Trophoblast cell (in vitro differentiated cells and primary cell): ENCODE measurements at places on chromosomes 13 and 19.
A peak's percentile ranks its signal among the peaks of the same experiment; 100 is the strongest.

GRCh38 chr13:88376760-88377388, 705.7 kb downstream of the SLITRK5 start:
- DNase-seq: no peak

DNA sequence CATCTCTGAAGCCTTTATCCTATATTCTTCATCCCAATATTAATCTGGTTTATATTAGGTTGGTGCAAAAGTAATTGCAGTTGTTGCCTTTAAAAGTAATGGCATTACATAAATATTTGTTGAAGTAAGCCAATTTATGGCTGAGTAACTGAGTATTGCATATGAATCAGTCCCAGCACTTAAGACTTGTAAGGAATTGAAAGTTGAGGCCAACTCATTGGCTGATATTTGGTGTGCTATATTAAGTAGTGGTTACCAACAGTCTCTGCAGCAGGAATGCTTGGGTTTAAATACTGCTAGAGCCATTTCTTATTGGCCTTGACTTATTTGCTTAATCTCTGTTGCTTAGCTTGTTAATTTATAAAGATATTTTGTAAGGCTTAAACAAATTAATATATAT, 460.7 kb downstream of the GPC6 start:
- DNase-seq: no peak

GRCh38 chr13:79128158-79128557, 277.9 kb downstream of the RBM26 start:
- peak; percentile 11 for DNase-seq

- DNase-seq: no peak
These were observed 1465.0 kb downstream of the EFNB2 start for GRCh38 chr13:105070452-105070851.

DNA sequence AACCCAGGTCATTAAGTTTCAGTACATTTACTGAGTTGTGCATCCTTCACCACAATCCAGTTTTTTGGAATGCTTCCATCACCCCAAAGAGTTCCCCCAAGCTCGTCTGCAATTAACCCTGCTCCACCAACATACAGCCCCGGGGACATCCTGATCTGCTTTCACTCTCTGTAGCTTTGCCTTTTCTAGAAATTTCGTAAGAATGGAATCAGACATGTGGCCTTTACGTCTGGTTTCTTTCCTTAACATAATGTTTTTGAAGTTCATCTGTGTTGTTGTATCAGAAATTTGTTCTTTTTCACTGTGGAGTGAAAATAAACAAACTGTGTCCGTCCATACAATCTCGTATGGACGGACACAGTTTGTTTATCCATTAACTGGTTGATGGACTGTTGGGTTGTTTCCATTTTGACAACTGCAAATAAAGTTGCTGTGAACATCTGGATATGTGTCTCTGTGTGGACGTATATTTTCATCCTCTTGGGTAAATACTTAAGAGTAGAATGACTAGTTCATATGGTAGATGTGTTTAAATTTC, 2.9 kb downstream of the KLHL26 start:
- DNase-seq: no peak

DNA sequence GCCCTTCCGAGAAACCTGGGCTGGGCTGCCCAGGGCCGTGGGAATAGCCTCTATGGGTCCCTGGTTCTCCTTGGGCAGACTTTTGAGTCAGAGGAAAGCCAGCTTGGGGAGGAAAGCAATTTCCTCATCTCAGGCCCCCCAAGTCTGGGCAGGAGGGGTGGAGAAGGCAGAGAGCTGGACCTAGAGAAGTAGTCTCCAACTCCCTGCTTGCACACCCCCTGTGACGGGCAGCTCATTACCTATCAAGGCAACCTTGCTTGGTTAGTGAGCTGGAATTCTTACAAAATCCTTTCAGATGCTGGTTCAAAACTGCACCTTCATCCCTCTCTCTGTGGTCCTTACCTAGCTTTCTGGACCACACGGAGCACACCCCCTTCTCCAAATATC, 33.9 kb downstream of the ACTL9 start:
- no peak for DNase-seq

GRCh38 chr13:105428811-105429210, 1106.7 kb downstream of the EFNB2 start:
- DNase-seq: peak; percentile 9

- peak; percentile 61 for DNase-seq
These were observed 378.5 kb downstream of the MYO16 start for GRCh38 chr13:109007946-109008345.

GRCh38 chr13:66513728-66514127, 716.4 kb downstream of the PCDH9 start:
- no peak for DNase-seq

GRCh38 chr13:95642028-95642621, 2.4 kb downstream of the DZIP1 start:
- no peak for DNase-seq

GRCh38 chr19:10646456-10647159, 7.5 kb upstream of the ILF3 start:
- no peak for DNase-seq

GRCh38 chr13:106651442-106651841, 83.5 kb upstream of the ARGLU1 start:
- DNase-seq: no peak

DNA sequence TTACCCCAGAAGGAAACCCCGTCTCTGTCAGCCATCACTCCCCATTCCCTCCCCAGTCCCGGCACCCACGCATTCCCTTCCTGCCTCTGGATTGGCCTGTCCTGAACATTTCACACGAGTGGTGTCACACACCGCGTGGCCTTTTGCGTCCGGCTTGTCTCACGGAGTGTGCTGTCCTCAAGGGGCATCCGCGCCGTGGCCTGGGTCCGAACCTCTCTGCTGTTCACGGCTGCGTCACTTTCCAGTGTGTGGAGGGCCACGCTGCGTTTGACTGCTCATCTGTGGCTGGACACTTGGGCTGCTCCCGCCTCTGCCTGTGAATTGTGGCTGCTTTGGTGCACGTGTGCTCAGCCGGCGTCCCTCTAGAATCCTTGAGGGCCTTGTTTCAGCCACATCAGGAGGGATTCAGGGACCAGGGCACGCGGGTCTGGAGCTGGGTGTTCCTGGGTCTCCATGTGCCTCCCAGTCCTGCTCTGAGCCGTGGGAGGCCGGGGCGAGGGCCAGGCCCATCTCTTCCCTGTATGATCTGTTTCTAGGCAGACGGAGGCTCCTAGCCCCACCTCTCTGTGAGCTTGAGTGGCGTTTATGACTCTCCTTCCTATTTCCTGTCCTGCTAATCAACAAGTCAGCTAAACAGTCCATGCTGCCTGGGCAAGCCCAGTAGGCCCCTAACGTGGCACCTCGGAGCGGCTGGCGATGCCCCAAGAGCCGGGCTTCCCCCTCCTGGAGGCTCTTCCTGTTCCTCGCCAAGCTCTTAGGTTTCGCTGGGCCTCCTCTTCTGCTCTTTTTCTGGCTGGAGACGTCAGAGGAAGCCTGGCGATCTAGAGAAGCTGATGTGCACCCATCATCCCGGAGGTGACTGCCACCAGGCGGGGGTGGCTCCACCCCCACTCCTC, 8.1 kb downstream of the STK11 start:
- DNase-seq: peak; percentile 39

DNA sequence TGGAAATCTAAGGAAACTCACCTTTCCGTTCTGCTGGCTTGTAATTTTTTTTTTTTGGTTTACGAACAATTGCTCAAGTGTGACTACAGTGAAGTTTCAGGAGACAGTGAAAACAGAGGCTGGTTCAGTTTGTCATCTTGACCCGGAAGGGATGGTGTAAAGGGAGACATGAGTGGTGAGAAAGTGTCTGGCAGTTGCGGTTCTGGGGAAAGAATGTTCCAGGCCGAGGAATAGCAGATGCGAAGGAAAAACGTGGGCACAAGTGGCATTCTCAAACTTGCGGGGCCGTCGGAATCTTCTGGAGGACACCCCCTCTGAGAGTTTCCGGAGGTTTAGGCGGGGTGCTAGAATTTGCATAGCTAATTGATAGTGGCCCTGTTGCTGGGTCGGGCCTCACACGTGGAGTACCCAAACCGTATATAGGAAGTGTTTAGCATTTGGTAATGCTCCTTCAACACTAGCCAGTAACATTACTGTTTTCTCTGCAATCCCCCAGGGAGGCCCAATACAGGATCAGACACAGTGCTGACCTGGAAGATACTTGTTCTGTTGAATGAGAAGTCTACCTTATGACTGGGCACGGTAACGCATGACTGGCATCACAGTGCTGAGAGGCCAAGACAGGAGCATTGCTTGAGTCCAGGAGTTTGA, 2.8 kb upstream of the TNFSF9 start:
- no peak for DNase-seq

DNA sequence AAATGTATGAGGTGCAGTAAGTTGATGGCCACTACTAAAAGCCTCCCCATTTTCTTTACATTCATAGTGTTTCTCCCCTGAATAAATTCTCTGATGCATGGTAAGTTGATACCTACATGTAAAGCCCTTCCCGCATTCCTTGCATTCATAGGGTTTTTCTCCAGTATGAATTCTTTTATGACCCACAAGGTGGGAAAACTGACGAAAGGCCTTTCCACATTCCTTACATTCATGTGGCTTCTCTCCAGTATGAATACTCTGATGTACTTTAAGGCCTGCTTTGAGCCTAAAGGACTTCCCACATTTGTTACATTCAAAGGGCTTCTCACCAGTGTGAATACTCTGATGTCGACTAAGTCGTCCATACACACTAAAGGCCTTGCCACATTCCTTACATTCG, 20.5 kb downstream of the ZNF607 start:
- DNase-seq: peak; percentile 21

DNA sequence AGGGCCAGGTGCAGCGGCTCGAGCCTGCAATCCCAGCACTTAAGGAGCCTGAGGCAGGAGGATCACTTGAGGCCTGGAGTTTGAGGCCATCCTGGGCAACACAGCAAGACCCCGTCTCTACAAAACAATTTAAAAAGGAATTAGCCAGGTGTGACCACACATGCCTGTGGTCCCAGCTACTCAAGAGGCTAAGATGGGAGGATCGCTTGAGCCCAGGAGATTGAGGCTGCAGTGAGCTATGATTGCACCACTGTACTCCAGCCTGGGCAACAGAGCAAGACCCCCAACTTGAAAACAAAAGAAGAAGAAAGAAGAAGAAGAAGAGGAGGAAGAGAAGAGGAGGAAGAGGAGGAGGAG, 47.7 kb downstream of the LATS2 start:
- DNase-seq: no peak

- no peak for DNase-seq
These were observed 17.3 kb downstream of the DEDD2 start for GRCh38 chr19:42200116-42200715.

GRCh38 chr13:50409220-50409619, 394.0 kb downstream of the KCNRG start:
- no peak for DNase-seq

GRCh38 chr13:105513448-105513847, 1022.0 kb downstream of the EFNB2 start:
- no peak for DNase-seq
